ENCODE measurements at places on chromosomes 5 and 9.

GRCh38 chr5:172858511-172858989 is 24.5 kb downstream of the ERGIC1 start:
- no peak for DNase-seq

- DNase-seq: no peak
These were observed 139.8 kb downstream of the GAS1 start for GRCh38 chr9:86807367-86807976.

- DNase-seq: no peak
These were observed 70.0 kb downstream of the GLDC start for GRCh38 chr9:6575324-6576034.

GRCh38 chr9:30280229-30280900 is 2104.1 kb upstream of the ACO1 start:
- DNase-seq: peak; percentile 12

All from CD14-positive monocyte (primary cell).